ENCODE measurements at places on chromosomes 3 and 15.

DNA sequence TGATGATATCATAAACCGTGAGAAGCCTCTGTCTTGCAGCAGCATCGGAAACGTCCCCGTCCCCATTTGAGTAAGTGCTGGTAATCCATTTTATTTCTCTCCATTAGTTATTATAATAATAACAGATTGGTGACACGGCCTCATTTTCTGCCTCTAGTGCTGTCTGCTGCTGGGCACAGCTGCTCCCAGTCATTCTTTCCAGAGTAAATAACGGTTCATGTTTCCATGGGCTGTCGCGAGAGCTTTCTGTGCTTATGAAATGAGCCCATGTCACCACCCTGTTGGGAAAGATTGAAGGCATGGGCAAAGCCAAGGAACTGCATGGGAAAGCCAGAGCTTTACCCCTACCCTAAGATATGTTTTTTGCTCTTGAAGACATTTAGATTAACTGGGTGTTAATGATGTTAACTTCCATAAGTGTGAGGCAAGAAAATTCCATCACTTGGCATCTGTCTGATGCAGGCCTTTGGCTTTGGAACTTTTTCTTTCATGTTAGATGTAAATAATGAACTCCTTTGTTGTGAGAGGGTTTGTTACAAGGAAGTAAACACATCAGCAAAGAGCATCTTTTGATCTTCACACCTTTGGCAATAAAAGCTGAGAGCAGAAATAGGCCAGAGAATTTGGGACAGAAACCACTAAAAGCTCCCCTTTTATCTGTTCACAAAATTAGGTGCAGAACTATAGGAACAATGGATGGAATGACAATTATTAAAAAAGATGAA, 141.8 kb downstream of the FILIP1L start:
- peak; percentile 1 for DNase-seq

GRCh38 chr3:119662604-119663373, 2.4 kb upstream of the POPDC2 start:
- no peak for DNase-seq

- no peak for DNase-seq
Observed at GRCh38 chr3:15486020-15486419, 35.5 kb downstream of the COLQ start.

DNA sequence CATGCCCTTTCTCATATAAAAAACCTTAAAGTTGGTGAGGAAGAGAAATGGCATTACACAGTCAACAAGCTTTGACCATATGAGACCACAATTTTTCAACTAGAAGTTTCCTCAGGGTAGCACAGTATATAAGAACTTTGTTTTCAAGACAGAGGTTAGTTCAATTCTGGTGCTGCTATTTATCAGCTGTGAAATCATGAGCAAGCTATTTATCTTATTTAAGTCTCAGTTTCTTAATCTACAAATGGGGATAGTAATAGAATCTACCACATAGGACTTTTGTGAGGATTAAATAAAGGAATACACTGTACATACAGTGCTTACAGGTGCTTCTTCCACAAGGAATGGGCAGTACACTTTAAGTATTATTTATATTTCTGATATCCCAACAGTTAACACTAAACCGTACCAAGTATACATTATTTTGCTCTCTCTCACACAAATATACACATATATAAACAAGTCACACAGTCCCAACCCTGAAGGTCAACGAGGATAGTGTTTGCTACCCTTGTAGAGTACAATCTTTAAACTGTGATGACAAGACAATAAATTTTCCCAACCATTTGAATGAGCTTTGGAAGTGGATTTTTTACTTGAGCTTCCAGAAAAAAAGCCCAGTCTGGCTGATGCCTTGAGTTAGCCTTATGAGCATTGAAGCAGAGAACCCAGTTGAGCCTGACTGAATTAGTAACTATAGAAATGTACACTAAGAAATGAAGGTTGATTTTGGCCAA, 178.8 kb downstream of the TNIK start:
- DNase-seq: no peak

GRCh38 chr3:47121409-47121808, 42.5 kb downstream of the SETD2 start:
- DNase-seq: no peak

GRCh38 chr3:66938338-66938963, 59.7 kb upstream of the KBTBD8 start:
- peak; percentile 2 for DNase-seq

DNA sequence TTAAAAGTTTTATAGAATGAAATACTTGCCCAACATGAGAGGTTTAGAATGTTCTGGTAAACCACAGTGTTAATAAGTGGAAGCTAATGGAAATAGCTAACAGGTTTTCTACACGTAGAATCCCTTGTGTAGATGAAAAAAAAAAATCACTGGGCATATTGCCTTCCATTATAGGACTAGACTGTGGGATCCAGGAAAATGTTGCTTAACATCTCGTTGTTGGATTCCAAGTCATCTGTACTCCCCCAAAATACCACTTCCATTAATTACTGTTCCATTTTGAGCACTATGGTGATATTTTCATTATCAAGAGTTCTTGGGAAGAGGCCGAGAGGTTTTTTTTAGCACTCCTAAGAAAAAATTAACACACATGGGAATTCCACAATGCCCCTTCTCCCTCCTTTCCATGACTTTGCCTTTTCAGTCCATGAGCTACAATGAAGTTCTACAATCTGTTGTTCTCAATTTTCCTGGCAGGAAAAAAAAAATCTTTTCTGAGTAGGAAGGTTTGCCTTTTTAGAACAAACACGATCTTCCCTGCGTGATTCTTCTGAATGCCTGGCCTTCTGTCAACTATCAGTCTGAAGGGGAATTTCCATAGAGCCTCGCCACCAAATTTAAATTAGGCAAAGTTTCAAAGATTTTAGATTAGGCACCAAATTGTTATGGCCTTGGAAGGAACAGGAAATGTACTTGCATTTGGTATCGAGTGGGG, 74.4 kb upstream of the CTDSPL start:
- no peak for DNase-seq

- DNase-seq: no peak
Observed at GRCh38 chr15:49052662-49053061, 6.4 kb upstream of the SECISBP2L start.

DNA sequence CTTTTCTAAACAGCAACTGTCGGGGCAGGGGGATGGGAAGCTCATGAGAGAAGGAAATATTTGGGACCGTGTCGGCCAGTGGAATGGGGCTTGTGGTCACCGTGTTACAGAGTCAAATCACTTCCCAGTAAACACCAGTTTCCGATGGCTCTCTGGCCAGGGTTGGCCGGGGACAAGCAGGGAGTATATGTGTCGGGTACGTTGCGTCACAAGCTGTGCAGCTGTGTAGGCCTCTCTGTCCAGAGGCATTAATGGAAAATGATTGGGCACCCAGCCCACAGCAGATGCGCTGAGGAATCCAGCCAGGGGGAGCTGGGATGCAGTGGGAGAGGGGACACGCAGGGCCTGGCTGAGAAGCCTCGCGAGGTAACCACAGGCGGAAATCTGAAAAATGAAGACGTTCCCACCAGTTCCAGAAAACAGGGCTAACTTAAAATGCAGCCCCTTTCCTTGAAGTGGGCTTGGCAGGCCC, 15.8 kb upstream of the ALDH1A3 start:
- no peak for DNase-seq

DNA sequence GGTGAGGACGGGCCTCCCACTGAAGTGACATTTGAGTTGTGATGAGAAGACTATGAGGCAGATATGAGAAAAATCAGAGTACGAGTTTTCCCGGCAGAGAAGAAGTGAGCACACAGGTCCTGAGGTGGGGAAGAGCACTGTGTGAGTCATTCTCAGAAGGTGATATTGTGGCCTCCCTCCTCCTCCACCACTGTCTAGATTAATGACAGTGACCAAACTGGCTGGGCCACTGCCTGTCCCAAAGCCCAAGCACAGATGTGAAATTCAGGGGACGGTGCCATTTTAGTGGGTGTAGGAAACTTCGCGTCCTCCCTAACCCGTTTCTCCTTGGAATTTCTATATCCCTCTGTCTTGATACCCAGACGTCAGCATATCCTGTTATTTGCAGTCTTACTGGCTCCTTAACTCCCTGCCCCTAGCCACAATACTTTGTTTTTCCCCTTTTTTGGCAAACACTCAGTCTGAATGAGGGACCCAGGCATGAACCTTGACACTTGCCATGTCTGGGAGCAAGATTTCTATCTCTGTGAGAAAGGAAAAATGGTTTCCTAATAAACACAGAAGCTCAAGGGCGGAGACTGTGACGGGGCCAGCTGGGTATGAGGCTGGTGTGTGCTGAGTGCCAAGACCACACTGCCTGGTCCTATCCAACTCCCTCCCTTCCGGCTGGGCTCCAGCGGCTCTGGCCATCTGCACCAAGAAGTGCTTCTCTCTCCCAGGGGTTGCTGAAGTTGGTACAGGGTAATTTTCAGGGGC, 15.2 kb downstream of the PRICKLE2 start:
- DNase-seq: no peak

- DNase-seq: no peak
Observed at GRCh38 chr3:24123596-24123995, 178.5 kb downstream of the NR1D2 start.

- no peak for DNase-seq
Observed at GRCh38 chr3:10193692-10194327, 29.1 kb downstream of the IRAK2 start.

GRCh38 chr3:110227991-110228390, 843.6 kb upstream of the NECTIN3 start:
- no peak for DNase-seq

DNA sequence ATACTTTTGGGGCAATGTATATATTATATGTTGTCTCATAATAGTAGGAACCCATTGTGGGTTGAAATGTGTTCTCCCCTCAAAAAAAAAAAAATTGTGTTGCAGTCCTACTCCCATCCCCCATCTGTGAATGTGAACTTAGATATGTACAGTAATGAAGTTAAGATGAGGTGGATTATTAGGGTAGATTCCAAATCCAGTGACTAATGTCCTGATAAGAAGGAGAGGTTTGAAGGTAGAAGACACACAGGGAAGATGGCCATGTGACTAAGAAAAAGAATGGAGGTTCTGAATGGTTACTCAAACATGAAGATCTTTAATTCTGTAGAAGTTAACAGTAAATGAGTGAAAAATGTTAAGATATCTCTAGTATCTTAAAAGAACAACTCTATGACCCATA, 3.0 kb upstream of the ATOSA start:
- no peak for DNase-seq

DNA sequence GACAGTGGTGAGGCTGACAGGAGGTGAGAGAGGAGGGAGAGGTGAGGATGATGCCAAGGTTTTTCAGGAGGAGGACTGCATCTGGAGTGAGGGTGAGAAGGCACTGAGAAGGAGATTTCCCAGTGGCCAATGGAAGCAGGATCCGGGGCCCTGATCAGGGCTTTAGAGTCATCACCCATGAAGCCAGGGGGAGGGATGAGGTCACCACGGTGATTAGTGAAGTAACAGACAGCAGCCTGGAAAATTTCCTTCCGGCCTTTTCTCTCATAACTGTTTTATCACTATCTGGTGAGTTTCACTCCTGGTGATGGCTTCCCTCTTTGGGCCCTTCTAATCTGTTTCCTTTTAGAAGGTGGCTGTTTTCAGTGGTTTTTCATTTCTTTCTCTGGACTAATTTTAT, 80.5 kb upstream of the WNT5A start:
- DNase-seq: no peak

GRCh38 chr3:50015918-50016317, 72.8 kb upstream of the RBM5 start:
- DNase-seq: no peak

- DNase-seq: no peak
Observed at GRCh38 chr3:96169111-96169766, 645.2 kb upstream of the EPHA6 start.

DNA sequence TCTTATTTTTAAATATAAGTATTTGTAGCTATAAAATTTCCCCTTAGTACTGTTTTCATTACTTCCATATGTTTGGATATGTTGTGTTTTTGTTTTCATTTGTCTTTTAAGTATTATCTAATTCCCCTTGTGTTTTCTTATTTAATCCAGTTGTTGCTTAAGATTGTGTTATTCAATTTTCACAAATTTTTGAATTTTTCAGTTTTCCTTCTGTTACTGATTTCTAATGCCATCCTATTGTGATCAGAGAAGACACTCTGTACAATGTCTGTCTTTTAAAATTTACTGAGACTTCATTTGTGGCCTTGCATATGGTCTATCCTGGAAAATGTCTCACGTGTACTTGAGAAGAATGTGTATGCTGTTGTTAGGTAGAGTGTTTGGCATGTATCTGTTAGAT, 795.6 kb upstream of the CFAP20DC start:
- DNase-seq: no peak

DNA sequence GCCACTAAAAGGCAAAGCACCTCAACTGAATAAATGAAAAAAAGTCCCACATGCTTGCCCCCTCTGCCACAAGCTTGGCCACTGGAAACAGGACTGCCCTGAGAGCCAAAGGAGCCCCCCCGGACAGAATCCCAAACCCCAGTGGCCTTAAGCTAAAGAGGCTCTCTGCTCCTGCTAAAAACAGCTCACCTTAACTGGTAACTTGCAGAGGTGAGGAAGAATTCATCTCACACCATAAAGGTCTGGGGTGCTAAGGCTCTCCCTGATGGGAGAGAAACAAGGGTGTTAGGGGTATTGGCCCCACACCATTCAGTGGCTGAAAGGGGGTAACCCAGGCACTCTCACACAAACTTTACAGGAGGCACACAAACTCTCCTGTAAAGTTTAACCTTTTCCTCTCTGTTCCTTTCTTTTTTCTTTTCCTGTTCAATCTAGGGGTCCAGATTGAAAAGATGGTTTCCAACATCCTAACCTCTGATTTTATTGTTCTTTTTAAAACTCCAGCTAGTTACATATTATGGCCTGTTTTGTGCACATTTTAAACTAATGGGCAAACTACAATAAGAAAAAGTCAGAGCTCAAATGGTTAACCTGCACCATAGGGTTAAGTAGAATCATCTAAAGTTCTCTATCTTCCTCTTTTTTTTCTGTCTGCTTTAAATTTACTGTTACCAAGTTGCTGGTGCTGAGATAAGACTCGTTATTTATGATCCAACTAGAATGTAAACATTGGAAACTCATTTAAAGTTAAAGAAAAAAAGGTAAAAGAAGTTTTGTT, 19.9 kb downstream of the TRANK1 start:
- DNase-seq: no peak

DNA sequence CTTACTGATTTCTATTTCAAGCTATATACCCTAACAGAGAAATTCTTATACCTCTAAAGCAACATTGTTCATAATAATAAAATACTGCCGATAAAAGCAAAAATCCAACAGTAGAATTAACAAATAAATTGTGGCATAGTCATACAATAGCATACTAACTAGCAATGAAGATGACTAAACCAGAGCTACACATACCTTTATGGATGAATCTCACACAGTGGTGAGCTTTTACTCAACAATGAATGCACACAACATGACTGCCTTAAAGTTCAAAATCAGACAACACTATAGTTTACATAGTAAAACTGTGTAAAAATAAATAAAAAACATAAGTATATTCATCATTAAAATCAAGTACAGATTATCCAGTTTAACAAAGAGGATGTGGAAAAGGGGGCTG, 99.1 kb downstream of the NR1I2 start:
- DNase-seq: no peak

GRCh38 chr3:143269741-143270140, 150.2 kb downstream of the CHST2 start:
- no peak for DNase-seq

DNA sequence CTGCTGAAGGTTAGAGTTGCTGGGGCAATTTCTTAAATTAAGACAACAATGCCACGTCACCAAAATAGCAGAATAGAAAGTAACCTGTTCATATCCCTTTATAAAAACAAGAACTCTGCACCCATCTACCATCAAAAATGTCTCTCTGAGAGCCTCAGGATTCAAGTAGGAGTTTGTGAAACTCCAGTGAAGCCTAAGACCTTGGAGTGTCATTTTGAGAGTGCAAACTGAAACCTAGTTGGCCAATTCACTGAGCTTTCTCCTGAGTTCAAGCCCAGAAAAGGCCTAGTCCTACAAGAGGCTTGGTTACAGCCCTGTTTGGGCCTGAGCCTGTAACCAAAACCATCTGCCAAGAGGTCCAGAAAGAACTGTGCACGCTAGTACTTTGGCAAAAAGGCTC, 335.1 kb downstream of the EFHB start:
- no peak for DNase-seq

Measured in NCI-H2107 (cell line).